ENCODE measurements at places on chromosomes 13 and 19.

- no peak for DNase-seq
Observed at GRCh38 chr19:29381353-29382203, 144.2 kb upstream of the VSTM2B start.

GRCh38 chr19:42330241-42330711 lies 4.8 kb downstream of the MEGF8 start:
- DNase-seq, result no peak

DNA sequence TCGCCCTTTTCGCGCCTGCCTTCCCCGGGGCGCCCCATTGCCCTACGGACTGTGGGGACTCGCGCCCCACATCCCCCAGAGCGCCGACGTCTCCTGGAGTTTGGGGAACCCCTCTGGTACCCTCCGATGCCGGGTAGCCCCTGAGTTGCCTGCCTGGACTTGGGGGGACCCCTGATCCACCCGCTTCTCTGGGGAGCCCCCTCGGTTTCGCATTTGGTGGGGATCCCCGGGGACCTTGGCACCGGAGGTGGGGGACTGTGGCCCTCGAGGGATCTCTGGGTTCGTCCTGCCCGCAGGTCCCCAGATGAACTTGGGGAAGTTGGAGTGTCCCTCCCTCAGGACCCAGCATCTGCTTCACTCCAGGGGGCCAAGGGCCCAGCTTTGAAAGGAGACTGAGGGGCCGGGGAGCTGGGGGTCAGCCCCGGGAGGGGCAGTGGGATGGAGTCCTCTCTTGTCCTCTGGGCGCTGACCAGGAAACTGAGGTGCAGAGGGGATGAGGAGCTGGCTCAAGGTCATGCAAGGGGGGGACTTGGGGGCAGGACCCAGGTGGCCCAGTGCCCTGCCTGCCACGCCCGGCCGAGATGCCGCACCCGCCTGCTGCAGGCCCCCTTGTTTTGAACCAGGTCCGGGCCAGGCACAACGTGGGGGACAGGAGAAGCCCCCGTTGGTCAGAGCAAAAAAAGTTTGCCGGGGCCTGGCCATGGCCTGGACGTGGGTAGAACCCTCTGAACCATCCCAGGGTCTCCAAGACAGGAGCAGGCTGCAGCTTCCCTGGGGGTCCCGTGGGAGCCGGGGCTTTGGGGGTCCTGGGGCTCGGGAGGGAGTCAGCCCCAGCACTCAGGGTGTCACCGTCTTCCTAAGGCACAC lies 1.0 kb downstream of the EFNA2 start:
- no peak for DNase-seq

DNA sequence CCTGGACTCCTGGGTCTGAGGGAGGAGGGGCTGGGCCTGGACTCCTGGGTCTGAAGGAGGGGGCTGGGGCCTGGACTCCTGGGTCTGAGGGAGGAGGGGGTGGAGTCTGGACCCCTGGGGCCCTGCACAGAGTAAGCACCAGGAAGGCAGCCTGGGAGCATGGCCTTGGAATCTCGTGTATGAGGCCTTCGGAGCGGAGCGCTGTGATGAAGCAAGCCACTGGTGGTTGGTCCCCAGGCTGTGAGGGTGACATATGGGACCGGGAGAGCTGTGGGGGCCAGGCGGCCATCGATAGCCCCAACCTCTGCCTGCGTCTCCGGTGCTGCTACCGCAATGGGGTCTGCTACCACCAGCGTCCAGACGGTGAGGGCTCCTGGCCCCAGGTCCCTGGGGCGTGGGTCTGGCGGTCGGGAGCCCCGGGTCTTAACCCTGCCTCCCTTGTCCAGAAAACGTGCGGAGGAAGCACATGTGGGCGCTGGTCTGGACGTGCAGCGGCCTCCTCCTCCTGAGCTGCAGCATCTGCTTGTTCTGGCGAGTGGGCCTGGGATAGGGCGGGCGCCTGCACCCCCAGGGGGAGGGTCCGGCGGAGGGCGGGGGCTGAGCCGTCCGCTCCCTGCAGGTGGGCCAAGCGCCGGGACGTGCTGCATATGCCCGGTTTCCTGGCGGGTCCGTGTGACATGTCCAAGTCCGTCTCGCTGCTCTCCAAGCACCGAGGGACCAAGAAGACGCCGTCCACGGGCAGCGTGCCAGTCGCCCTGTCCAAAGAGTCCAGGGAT lies 918 bp downstream of the TMEM190 start:
- DNase-seq, result no peak

DNA sequence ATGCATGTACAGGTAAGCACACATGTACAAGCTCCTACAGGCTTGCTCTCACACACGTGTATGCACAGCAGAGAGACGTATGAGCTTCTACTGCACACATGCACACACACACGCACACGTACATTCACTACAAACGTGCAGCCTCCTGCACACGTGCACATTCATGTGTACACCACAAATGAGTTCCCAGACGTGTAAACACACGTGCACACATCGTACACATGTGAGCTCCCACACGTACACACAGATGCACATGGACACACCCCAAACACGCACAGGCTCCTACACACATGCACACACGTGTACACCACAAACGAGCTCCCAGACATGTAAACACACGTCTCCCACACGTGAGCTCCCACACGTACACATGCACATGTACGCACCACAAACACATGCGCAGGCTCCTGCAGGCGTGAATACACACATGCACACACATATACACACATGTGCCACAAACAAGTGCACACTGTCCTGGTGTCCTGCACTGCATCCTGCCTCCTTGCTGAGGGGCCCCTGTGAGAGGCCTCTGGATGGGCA lies 83.7 kb upstream of the MCF2L start:
- no peak for DNase-seq

- DNase-seq, result no peak
Observed at GRCh38 chr19:33085570-33086128, 4.7 kb downstream of the GPATCH1 start.

GRCh38 chr13:112583592-112584277 lies 4.2 kb downstream of the TUBGCP3 start:
- DNase-seq, result no peak

DNA sequence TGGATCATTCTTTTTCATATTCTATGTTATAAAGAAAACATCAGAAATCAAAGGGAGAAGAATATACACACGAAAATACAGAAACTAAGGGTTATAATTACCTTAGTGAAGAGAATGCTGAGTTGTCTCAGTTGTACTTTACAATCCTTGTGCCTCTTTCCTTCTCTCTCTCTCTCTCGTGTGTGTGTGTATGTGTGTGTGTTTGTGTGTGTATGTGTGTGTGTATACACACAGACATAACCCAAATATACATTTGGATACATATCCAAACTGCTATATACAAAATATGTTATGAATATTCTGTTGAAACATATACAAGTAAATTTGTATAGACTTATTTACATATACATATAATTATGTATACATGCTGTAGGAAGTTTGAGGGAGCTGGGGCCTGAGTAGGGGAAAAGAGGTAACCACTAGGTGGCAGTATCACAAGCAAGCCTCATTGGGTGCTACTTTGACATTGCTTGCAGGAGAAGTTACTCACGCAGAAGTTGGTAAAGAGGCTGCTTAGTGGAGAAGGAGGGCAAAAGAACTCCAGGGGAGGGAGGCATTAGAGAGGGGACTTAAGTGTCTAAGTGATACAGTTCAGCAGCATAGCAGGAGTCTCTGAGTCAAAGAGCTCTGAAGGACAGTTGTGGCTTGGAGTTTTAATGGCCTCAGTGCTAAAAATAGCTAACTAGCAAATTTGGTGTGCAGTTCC lies 465.1 kb upstream of the PCDH20 start:
- DNase-seq, result no peak

DNA sequence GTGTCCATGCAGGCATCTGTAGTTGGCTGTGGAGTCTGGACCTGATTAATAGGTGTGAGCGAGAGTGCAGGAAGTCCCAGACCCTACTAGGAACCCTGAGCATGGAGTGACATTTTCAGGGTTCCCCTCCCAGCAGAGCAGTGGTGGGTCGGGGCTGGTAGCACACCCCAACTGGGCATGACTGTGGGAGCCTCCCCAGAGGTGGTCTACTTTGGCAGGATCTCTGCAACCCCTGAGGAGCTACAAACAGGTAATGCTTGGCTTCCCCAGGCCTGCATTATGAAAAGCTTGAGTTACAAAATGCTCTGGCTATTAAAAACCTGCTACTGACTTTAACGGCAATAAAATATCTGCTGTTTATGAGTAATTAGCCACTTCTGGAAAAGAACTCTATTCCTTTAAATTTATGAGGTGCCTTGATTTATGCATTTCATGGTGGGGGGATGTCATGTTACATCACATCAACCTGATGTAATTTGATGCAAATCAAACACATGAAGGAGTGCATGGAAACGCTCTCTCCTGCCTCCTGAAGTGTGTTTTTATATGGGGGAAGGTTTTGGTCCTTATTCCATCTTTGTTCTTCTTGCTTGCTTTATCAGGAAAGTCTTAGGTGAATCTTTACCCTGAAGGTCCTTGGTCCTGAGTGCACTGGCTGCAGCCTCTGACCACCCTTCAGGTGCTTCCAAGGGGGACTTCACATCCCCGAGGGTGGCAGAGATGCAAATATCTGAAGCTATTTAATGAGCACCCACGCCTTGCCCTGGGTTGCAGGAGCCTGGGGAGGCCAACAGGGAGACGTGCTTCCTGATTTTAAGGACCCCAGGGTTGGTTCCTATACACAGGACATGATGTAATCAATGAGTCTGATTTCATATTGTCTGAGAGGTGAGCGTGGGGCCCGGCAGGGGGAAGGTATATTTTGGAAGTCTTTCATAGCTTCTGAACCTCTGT lies 54.0 kb downstream of the ZNF536 start:
- no peak for DNase-seq

DNA sequence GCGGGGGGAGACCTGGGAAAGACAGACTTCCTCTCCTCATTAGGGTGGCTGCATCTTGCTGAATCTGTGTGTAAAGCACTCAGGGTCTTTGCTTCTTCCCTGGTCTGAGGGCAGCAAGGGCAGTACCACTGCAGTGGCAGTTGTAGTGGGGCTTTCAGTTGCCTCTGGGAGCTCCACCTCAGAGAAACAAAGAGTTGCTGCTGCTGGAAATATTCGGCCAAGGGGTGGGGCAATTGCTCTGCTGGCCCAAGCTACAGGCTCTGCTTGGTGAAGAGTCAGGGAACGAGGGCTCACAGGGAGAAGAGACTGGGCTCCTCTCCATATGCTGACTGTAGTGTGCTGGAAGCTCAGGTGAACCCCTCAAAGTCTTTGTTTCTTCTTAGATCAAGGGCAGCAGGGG lies 52.5 kb downstream of the POSTN start:
- no peak for DNase-seq

DNA sequence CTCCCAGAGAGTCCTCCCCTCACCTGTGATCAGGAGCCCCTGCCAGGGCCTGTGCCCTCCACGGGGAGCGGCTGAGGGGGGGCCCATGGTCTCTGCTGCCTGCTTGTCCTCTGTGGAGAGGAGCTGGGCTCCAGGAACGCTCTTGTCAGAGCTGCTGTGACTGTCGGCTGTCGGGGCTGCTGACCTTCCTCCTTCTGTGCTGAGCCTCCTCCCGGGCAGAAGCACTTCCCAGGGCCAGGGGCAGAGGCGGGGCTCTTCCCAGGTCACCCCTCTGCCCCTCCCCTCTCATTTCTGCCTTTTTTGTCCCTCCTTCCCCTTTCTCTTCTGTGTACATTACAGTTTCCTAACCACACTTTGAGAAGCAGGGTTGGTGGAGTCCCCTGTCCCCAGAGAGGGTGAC lies at the start of gene CEACAM4:
CEACAM4 (minus strand) TSS at position 198 of the 400 bp plus-strand sequence; CDS start at position 87, 111 bp downstream.
- DNase-seq, result no peak

DNA sequence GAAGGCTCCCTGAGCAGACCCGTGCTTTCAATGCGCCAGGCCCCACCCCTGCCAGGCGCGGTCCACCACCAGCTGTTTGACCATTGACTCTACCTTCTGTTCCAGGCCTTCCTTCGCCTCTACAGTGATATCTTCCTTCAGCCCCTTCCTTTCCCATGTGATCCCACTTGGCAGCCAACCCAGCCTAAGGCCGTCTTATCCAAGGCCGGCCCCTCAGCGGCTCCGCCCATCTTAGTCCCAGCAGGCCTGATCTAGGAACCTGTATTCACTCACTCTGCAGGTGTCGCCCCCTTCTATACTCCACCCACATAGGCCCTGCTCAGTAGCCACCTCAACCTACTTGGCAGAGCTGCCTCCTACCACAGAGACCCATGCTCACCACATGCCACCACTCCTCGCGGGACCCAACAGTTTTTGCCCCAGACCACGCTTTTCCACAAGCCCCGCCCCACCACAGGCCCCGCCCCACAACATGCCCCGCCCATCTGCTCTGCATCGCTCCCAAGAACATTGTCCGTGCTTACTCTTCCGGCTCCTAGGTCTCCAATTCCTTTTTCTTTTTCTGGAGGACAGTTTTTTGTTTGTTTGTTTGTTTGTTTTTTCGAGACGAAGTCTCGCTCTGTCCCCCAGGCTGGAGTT lies 2.9 kb downstream of the RASIP1 start:
- no peak for DNase-seq

DNA sequence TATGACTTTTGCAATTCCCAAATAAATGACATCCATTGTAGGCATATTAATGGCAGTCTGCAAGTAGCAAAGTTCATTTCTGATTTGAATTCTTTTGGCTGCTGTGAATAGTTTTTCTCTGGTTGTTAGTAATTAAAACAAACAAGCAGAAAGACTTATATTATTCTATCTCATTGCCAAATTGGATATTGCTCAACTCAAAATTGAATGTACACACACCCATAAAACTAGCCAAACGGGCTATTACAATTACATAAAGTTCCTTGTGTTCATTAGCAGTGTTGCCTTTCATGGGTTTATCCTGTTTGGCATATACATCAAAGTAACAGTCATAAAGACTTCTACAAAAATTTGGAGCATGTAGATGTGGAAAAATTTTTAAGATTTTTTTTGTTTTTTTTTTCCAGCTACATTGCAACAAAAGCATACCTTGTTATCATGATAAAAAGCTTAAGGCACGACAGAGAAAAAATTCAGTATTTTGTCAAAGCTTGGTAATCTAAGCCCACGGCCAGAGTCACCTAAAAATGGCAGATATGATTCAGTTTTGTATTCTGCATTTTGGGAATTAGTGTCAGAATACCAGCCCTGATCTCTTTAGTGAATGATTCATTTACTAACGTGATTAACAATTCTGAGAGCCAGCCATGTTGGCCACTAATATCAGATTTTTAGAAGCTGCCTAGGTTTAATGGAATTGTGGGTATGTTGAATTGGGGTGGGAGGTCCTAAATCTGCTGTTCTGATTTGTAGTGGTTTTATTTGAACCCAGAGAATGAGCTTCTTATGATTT lies 108.4 kb downstream of the KLF5 start:
- no peak for DNase-seq

- no peak for DNase-seq
Observed at GRCh38 chr13:52938065-52938464, 89.6 kb upstream of the PCDH8 start.
